ENCODE measurements at places on chromosomes 7 and 10. TPM values are rescaled to one million over a fixed set of nuclear protein-coding genes. Genes with fewer than 3 reads are reported as not detected.

The PRKCQ gene
- polyA plus RNA-seq: 33.8 TPM

The CYP2W1 gene
- polyA plus RNA-seq: not detected

The LRRC17 gene
- 0.82 TPM for polyA plus RNA-seq

The AEBP1 gene
- 2.8 TPM for polyA plus RNA-seq

The CRPPA gene
- polyA plus RNA-seq: 1.1 TPM

The FBXL13 gene
- 0.14 TPM for polyA plus RNA-seq

The MACC1 gene
- polyA plus RNA-seq: not detected

The GPR15LG gene
- 0.15 TPM for polyA plus RNA-seq

The COBL gene
- polyA plus RNA-seq: 115 TPM

The TYW1B gene
- 1.1 TPM for polyA plus RNA-seq

The OPN4 gene
- 0.14 TPM for polyA plus RNA-seq

The VSTM4 gene
- polyA plus RNA-seq: 1.0 TPM

The CTNNA3 gene
- 1.9 TPM for polyA plus RNA-seq

The OPN1SW gene
- polyA plus RNA-seq: not detected

The PWWP2B gene
- 18.6 TPM for polyA plus RNA-seq
